ENCODE measurements at places on chromosomes 11 and 22.

DNA sequence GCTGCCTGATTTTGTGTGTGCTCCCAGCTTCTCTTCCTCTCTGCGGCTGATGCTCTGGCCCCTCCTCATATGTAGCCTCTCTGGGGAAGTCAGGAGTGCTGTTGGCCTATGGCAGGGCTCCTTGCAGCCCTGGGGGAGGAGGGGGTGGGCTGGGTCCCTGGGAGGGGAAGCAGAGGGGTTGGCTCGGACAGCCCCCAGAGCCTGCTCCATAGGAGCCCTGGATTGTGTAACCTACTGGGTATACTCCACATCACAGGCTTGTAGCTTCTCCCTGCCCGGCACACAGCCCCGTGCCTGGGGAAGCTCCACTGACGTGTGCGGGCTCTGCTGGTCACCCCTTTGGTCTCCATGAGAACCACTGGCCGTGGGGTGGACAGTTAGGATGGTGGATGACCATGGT lies 113.8 kb downstream of the ST3GAL4 start:
- no peak for DNase-seq

- no peak for DNase-seq
Measured at GRCh38 chr22:49192180-49192856, 635.4 kb downstream of the BRD1 start.

DNA sequence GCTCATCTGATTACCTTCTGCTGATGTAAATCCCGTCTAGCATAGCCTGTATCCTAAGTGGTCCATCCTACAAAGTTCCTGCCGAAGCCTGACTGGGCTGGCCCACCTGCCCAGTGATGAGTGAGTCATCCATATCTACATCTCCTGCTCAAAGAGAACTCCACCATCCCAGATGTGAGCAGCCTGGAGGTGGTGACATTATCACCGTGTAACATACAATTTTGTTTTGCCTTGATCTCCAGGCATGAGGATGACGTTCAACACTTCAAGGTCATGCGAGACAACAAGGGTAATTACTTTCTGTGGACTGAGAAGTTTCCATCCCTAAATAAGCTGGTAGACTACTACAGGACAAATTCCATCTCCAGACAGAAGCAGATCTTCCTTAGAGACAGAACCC lies 5.6 kb downstream of the TMA7B start:
- DNase-seq, result no peak

DNA sequence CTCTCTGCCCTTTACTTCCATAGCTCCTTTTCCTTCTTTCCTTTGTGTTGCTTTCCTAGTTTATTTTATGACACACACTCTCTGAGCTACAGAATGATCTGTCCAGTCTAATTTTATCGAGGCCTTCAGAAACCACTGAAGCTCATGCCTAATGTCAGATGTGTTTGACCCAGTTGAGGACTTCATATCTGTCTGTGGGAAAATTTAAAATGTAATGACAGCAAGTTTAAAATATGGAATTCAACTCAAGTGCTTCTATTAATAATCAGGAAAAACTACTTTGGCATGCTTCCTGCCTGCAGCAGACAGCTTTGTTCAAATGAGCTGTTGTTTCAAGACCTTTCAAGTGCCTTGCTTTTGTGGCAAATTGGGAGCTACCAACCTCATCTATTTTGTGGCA lies 261.8 kb upstream of the MTNR1B start:
- no peak for DNase-seq
